ENCODE measurements at places on chromosomes 16 and 17.
A peak's percentile ranks its signal among the peaks of the same experiment; 100 is the strongest.

- no peak for DNase-seq
Observed at GRCh38 chr17:2697611-2698162, 13.9 kb downstream of the CLUH start.

DNA sequence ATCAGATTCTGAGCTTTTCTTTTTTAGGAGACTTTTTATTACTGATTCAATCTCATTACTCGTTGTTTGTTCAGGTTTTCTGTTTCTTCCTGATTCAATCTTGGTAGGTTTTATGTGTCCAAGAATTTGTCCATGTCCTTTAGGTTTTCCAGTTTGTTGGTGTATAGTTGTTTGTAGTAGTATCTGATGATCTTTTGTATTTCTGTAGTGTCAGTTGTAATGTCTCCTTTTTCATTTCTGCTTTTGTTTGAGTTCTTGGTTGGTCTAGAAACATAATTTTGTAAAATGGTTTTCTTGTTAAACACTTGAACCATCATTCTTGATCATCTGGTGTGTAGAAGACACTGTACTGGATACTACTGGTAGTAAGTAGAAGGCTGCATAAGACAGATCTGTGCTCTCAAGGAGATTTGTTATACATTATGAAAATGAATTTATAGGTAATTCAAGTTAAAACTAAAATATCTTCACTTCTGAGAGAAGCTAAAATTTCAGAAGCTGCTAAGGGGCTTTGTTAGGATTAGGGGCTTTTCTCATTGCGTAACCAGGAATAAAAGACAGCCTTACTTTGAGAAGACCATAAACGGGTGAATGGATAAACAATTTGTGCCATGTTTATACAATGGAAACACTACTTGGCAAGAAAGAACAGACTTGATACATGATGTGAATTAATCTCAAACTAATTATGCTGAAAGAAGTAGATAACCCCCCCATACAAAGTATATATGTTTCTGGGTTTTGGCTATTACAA, 44.0 kb downstream of the NSRP1 start:
- no peak for DNase-seq

- peak; percentile 13 for DNase-seq
Observed at GRCh38 chr16:77191259-77191969, 424 bp downstream of the MON1B start.

DNA sequence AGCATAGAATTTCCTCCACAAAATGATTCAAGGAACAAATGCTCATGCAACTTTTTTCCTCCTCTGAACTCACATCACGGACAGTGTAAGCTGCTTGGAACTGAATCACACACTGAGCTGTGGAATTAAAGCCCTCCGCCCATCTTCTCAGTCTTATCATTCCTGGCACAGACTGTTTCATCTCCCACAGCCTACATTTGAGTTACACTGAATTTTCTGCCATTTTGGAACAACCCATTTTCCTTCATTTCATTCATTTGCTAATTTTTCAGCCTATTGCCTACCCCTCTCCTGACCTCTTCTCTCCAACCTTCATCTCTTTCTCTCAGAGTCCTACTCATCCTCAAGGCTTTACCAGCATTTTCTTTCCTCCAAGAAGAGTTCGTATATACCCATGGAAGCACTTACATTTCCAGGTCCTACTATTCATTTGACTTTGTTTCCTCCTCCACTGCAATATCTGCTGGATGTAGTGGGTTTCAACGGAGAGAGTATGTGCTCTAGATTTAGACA, 39.1 kb upstream of the TOM1L1 start:
- no peak for DNase-seq

- DNase-seq: no peak
Observed at GRCh38 chr17:68398691-68399637, 58.3 kb downstream of the WIPI1 start.

GRCh38 chr16:86171329-86171728, 272.4 kb downstream of the IRF8 start:
- DNase-seq: no peak

GRCh38 chr17:62882284-62882683, 74.2 kb upstream of the MARCHF10 start:
- no peak for DNase-seq

DNA sequence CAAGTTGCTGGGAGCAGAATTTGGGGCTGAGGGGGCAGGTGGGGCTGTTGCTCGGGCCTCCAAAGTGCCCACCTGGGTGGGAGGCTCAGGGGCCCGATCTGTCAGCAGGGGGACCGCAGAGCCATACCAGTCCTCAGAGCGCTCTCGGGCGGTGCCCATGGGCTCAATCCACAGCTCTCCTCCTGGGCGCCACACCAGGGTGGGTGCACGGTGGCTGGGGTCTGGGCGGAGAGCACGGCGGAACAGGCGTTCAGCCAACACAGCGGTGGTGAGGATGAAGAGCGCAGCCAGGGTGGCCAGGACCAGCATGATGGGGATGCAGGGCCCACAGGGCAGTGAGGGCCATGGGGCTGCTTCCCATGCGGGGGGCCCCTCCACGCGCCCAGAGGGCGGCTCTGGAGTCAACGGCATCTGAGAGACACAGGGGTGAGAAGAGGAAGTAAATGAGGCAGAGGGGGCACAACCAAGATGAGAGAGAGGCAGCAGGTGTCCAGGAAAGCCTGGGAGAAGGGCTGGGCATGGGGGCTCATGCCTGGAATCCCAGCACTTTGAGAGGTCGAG, 1.2 kb downstream of the C16orf54 start:
- DNase-seq: no peak

- DNase-seq: no peak
Observed at GRCh38 chr16:75644240-75645012, 3.0 kb downstream of the KARS1 start.

DNA sequence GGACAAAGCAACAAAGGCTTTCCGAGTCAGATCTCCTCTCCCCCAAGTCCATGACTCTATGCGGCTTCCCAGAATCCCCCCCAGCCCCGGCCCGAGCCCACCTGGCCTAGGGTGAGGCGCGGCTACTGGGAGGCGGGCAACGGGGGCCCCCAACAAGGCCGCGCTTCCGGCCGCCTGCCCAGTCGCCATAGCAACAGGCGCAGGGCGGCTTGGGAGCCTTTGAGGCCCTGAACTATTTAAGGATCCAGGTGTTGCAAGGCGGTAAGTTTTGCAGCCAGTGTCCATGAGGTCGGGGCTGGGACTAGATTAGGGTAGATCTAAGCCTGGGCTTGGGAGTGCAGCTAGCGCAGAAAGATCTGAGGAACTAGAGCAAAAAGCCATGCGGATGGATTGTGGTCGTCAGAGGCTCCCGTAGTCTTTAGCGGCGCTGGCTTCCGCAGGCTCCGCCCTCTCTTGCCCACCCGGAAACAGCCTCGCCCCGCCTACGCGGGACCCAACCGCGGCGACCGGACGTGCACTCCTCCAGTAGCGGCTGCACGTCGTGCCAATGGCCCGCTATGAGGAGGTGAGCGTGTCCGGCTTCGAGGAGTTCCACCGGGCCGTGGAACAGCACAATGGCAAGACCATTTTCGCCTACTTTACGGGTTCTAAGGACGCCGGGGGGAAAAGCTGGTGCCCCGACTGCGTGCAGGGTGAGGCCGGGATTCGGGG, at the start of the genes KIAA0753 and TXNDC17:
Gene KIAA0753, minus strand, starts transcription at position 176 of the 711 bp plus-strand sequence. CDS start 5,608 bp downstream, outside the sequence.
Gene TXNDC17, plus strand, starts transcription at position 525 of the 711 bp plus-strand sequence. Its CDS starts 23 bp downstream, at position 548.
- peak; percentile 89 for DNase-seq

GRCh38 chr17:8726941-8727555, 17.6 kb downstream of the CCDC42 start:
- DNase-seq: no peak

DNA sequence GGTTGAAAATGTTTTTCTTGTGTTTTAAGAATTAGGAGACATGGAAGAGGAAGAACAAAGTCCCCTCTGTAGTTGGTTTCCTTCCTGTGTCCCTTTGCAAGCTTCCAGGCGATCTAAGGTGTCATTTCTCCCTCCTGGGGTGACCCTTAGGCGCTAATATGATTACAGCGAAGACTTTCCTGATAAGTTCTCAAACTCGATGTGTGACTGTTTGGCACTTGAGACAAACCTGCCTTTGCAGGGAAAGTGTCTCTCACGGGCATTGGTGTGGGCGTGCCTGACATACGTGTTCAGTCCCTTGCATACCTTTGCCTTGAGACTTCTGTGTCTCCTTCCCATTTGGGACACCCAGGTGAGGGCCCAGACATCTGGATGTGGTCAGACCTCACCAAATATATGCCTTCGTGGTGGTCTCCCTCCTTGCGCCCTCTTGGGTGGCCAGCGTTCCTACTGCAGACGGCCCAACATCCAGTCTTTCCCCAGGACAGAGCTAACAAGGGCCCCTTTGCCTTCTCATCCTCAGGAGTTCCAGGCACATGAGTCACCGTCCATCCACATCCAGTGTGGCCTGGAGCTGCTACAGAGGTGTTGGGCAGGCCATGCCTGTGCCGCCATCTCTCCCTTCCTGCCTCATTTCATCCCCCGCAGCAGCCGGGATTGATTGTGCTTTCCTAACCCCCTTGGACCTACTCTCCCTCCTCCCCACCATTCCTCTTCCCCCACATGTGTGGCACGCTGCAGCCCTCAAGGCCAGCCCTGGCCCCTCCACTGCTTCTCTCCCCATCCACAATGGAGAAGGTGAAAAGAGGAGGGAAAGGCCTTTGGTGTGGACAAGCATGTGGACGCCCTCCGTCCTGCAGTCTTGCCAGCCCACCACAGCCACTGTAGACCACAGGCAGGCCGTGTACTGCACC, 3.1 kb upstream of the JPT2 start:
- DNase-seq: no peak

DNA sequence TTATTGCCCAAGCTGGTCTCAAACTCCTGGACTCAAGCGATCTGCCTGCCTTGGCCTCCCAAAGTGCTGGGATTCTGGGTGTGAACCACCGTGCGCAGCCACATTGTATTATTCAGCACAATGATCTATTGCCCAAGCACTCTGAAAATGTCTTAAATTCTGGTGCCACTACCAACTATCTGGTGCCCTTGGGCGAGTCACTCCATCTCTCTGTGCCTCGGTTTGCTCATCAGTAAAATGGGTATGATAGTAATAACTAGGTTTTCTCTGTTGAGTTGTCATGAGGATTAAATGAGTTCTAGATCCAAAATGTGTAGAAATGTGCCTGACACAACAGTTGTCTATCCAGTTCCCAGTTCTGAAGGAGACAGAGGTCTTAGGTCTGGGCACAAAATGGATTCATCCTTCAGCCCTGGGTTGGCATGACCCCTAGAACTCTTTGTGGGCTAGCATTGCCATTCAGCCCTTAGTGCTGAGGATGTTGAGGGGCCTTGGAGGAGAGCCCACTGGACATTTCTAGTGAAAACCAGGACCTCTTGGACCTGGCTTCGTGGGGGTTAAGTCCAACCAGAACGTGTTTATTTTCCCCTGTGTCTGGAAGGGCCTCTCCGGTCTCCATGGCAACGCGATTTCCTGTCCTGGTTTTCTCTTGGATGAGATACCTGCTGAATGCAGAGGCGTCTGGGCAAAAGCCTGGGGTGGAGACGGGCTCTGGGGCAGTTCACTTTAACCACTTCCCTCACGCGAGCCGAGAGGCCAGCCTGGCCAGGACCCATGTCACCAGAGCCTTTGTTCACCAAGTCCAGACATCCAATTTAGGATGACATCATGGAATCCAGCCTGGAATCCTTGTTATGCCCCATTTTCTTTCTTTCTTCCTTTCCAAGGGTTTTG, 43.7 kb upstream of the TNRC6A start:
- DNase-seq: no peak

- DNase-seq: no peak
Observed at GRCh38 chr16:77579351-77579891, 142.9 kb upstream of the NUDT7 start.

DNA sequence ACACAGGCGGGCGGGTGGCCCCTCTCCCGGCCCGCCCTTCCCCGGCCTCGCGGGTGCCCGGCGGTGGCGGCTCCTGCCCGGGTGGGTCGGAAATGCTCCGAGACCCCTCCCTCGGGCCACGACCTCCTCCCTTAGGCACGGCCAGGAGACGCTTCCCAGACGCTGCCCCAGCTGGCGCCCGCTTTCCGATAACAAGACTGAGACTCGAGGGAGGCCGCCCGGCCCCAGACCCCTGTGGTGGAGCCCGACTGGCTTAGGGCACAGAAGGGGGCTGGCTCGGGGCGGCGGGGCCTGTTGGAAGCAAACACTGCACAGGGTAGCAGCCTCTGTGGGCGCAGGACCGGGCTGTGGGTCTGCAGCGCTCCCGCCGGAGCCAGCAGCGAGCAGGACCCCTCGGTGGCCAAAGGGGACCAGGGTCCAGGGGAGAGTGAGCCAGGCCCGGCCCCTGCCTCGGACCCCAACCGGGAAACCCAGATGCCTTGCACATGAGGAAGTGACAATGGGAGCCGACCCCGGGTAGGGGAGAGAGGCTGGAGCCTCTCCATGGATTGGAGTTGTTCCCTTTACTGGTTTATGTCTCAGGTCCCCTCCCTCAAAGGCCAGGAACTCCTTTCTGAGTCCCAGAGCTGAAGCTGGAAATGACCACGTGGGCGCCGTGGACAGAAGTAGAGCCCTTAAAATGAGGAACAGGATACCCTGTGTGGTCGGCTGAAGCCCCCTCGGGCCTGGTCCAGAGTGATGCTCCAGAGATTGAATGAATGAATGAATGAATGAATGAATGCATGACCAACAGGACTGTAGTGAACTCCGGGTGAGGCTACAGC, 19.8 kb upstream of the ADCY7 start:
- no peak for DNase-seq

GRCh38 chr16:886802-887731, 83.7 kb downstream of the LMF1 start:
- DNase-seq: no peak

- no peak for DNase-seq
Observed at GRCh38 chr16:88478889-88479792, 26.1 kb downstream of the ZFPM1 start.

GRCh38 chr17:58913552-58913951, 157.9 kb downstream of the PPM1E start:
- DNase-seq: no peak

- no peak for DNase-seq
Observed at GRCh38 chr17:63622574-63623390, 565 bp downstream of the MAP3K3 start.

- no peak for DNase-seq
Observed at GRCh38 chr16:22123759-22124490, 31.6 kb downstream of the VWA3A start.

DNA sequence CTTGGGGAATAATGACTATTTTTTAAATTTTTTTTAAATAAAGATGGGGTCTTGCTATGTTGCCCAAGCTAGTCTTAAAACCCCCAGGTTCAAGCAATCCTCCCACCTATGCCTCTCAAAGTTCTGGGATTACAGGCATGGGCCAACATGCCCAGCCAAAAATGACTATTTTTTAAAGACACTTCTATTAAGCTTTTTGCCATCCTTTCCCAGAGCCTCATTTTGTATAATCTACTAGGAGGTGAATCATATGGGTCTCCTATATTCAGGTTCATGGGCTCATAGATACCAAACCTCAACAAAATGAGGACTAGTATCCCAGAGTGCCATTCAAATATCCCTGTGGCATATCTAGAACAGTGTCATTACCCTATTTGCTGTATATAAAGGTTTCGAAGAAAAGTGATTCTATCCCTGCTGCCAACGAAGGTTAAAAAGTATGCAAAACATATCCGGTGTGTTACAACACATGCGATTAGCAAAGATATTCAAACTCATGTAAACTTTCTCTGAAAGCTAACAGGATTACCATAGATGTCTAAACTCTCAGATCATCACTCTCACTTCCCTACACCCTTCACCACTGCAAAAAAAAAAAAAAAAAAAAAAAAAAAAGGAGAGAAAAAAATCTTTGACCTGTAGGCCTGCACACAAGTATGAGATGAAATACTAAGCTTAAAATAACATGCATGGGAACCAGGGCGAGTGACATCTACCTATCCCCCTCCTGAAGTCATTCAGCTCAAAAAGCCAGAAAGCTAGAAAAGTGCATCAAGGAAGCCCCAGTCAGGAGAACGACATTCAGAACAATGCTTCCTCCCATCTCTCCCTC, 23.5 kb downstream of the XPO6 start:
- no peak for DNase-seq

Measured in stimulated activated CD4-positive, alpha-beta T cell treated with anti-CD3 and anti-CD28 coated beads, TNF-alpha, amount 100 ng/mL, for 24 hours (primary cell).